ENCODE measurements at places on chromosomes 2 and 18. TPM values are rescaled to one million over a fixed set of nuclear protein-coding genes. Genes with fewer than 3 reads are reported as not detected.

The TTR gene
- polyA plus RNA-seq = 0.12 TPM

The SERPINB13 gene
- not detected for polyA plus RNA-seq

The C2orf15 gene
- 1.3 TPM for polyA plus RNA-seq

The SCLY gene
- 28.3 TPM for polyA plus RNA-seq

The SERPINB11 gene
- polyA plus RNA-seq = not detected

The EPHA4 gene
- 0.54 TPM for polyA plus RNA-seq

The RAB12 gene
- polyA plus RNA-seq = 23.4 TPM

The GCKR gene
- 0.25 TPM for polyA plus RNA-seq

GRCh38 chr2:151481744-151482143 lies 72.0 kb downstream of the RIF1 start:
- no peak for DNase-seq

- DNase-seq = no peak
These were observed 41.6 kb downstream of the FBXO48 start for GRCh38 chr2:68425503-68425902.

GRCh38 chr2:84927275-84927627 lies 21.8 kb downstream of the TMSB10 start:
- DNase-seq = no peak

GRCh38 chr18:11981192-11981542 lies at the start of gene IMPA2:
IMPA2 (plus strand) TSS chr18:11981507; CDS start chr18:11981670, 163 bp downstream.
- no peak for DNase-seq

DNA sequence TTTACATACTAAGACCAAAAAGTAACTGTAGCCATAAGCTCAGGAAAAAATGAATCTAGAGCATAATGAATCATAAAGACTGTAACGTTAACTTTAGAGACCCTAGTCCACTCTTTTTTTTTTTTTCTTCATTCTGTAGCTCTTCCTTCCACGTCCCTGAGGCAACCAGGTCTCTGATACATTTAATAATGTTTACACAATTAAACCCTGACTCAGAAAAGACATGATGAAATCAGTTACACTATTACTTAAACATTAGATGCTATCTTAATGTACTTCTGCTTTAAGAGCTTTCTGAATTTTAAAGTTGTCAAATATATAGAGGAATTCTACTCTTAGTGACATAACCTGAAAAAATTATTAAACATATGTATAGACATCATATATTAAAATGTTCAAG lies 1121.5 kb upstream of the DDX18 start:
- DNase-seq = no peak

- no peak for DNase-seq
These were observed 9.9 kb downstream of the GPN1 start for GRCh38 chr2:27638709-27639108.

- no peak for DNase-seq
These were observed 11.2 kb upstream of the DAW1 start for GRCh38 chr2:227860221-227860641.

DNA sequence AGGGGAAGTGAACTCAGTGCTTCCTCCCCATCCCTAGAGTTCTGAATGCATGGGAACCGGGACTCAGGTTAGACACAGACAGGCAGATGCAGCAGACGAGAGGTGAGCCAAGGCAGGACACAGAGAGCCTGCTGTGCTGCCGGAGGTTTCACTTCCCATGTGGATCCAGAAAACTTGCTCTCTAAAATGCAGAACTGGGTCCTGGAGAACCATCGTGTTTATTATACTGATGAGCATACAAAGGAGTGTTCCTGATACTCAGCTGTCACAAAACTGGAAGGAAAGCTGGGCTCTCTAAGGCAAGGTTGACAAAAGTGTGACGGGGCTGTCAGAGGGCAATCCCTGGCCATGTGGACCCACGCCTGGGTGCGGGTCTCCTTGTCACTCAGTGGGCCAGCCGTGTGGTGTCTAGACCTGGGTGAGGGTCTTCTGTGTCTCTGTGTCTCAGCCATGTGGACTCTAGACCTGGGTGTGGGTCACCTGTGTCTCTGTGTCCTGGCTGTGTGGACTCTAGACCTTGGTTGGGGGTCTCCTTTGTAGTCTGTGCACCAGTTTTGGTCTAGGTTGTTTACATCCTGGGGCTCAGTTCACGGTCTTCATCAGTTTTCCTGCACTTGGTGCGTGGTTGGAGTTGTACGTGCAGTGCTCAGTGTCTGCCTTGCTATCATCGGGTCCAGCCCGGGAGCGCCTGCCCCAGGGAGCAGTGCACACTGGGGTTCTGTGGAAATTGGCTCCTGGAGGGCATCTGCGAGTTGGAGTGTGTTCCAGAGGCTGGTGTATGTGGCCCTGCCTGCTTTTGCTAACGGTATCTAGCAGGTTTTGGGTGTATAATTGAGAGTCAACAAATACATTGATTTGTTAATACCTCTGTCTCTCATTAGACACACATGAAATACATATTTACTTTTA lies 141.1 kb downstream of the ATP9B start:
- DNase-seq = no peak

- DNase-seq = no peak
These were observed 46.6 kb upstream of the ZBTB7C start for GRCh38 chr18:48455555-48456478.

DNA sequence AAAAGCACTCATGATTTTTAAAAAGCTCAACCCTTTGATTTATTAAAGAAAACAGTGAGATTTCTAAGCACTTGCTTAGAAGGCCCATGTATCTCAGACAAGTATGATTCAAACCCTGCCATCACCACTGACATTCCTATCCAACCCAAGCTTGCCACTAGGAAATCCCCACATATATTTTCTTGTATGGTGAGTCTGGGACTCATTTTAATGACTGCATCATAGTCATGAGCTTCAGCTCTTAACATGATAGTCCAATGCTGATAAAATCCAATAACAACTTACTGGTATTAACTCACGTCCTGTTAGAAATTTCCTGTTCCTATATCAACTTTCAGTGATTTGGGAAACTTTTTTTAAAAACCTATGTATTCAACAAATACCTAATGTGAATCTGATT lies 39.4 kb upstream of the NCKAP5 start:
- no peak for DNase-seq

- no peak for DNase-seq
These were observed 132.1 kb downstream of the SUCLG1 start for GRCh38 chr2:84326831-84327432.

DNA sequence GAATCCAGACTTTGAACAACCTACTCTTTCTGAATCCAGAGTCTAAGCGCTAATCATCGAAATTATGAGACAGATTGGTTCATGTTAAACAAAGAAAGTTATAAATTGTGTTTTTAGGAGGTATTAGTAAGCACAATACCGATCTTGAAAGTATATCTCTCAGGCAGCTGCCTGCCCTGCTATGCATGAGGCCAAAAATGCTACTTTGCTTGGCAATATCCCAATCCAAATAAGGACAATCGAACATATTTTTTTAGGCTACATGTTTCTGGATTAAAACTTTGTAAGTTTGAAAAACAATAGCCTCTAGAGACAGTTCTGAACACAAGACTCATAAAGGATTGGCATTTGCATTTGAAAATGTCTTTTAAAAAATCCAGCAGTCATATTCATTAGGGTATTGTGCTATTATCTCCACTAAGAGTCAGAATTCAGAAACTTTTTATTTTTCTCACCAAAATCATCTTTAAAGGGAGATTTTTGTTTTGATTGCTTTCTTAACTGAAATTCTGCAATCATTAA lies 167.1 kb downstream of the PDE1A start:
- DNase-seq = no peak

GRCh38 chr2:48668992-48669391 lies 51.3 kb downstream of the GTF2A1L start:
- DNase-seq = no peak

GRCh38 chr2:151277067-151277466 lies 12.4 kb downstream of the NMI start:
- DNase-seq = no peak

DNA sequence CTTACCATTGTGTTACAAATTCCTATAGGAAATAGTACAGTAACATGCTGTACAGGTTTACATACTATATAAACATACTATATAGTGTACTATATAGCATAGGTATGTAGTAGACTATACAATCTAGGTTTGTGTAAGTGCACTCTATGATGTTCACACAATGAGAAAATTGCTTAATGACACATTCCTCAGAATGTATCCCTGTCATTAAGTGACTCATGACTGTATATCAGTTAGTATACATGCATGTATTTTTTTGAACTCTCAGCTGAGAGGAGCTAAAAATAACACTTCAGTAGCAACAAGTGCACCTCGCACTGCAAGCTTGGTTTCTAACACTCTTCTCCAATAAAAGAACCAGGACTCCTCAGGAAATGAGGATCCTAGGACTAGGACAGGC lies 19.5 kb upstream of the ASXL3 start:
- DNase-seq = no peak

Data from A549 (cell line).